ENCODE measurements at places on chromosomes 13 and 19. TPM values are rescaled to one million over a fixed set of nuclear protein-coding genes. Genes with fewer than 3 reads are reported as not detected.

DNA sequence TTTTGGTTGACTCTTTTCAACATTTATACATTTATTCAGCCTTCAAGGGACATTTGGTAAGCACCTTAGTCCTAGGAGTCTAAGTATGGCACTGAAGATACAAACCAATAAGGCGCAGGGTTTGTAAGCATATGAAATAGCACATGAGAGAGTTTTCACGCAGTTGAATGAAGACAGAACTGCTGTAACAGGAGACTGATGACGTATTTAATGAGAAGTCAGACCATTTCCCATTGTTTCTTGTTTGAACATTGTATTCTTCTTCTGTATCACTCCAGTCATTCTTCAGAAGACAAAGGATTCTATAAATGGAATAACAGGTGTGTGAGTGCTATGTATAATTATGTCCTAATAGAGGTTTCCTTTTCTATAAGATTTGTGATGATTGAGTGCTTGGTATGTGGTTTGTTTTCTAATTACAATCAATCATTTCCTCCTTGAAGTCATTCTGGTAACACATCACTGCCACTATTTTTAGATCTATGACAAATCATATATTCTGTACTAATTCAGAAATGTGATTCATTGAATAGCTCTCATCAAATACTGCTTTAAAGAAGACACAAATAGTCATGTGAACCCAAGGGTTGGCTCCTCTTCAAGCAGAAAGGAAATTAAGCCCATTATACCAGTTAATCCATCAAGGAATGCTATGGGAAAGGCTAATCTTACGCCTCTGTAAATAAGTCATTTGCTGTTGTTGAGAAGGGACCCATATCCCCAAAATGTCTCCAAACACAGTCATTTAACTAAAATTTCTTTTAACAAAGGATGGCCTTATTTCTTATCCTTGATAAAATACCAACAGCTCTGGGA lies 222.8 kb upstream of the NBEA start:
- peak; percentile 7 for DNase-seq

Gene TNNT1
- 5.9 TPM for total RNA-seq

DNA sequence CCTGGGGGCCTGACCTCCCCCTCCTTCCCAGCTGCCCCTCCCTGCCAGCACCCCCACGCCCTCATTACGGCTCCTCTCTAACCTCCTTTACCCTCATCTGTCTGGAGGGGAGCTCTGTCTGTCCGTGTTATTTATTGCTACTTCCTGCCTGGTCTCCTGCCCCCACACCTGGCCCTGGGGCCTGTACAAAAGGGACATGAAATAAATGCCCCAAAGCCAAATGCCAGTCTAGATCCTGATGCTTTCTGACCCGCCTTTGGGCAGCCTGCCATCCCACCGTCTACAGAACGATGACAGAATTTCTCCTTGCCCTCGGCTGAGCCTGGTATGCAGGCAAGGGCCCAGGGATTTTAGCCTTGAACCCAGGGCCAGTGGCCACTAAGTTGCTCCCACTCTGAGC lies 15.4 kb upstream of the CD22 start:
- peak; percentile 29 for DNase-seq

Gene RELB
- 25.9 TPM for total RNA-seq

GRCh38 chr13:113064534-113065405 lies 40.8 kb upstream of the F7 start:
- DNase-seq: peak; percentile 63

Gene PNMA8B
- total RNA-seq: 0.85 TPM

DNA sequence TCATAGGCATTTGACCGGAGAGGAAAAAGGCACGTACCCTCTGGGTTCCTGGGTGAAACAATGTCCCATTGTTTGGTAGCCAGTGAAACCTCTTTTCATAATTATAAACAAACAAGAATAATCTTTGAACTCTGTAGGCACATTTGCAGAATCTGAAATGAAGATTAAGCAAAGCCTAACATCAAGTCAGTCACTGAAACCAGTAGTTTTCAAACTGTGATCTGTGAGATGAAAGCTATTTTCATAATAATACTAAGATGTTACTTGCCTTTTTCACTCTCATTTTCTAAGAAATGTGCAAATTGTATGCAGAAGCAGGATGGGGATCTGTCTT lies 105.4 kb downstream of the WDFY2 start:
- DNase-seq: peak; percentile 12

Gene ADPRHL1
- total RNA-seq: 5.6 TPM

Gene S1PR5
- not detected for total RNA-seq

GRCh38 chr13:50257646-50258045 lies 242.4 kb downstream of the KCNRG start:
- no peak for DNase-seq

DNA sequence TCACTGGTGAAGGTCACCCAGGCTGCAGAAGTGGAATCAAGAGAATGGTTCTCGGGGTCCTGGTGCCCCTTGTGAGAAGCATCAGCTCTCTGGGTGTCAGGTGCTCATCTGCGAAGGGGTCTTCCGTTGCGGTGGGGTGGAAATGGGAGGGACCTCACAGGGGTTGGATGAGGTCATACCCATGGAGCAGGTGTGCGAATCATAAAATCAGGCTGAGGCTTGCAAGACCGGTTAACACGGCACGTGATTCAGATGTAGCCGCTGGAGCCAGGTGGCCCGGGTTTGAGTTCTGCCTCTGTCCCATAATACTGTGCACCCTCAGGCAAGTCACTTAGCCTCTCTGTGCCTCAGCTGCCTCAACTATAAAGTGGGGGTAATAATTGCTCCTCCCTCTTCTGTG lies 3.9 kb upstream of the KLK15 start:
- no peak for DNase-seq

Data from renal cortical epithelial cell (primary cell).